ENCODE measurements at places on chromosomes 2 and 18.

- no peak for DNase-seq
Measured at GRCh38 chr2:216159144-216159543, 50.0 kb downstream of the XRCC5 start.

- no peak for DNase-seq
Measured at GRCh38 chr18:12443551-12443950, 35.8 kb downstream of the PRELID3A start.

DNA sequence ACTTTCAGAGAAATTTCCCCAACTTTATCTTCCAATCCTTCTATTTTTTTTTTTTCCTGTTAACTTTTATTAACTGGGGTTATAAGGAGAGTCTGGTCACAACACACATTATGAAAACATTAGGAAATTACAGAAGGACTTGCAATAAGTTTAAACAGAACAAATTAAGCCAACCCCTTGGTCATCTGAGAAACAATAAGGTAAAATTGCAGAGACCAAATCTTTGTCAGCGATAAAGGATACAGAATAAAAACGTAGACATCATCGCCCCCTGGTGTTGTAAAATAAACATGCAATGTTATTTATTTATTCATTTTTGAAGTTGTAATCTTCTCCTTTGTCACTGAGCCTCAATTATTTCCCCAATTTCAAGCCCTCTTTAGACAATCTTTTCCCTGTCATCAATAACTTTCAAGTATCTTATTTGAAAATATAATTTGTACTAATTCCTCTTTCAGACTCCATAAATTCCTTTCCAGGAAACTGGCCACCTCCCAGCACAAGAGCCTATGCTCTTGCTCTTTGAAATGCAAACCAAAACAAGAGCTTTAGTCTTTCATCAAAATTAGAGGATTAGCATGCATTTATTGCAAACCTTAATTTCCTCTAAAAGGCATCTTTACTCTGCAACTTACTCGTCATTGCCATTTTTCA lies 19.5 kb downstream of the G6PC2 start:
- no peak for DNase-seq

- no peak for DNase-seq
Measured at GRCh38 chr2:220165401-220165800, 538.0 kb downstream of the SLC4A3 start.

- DNase-seq: no peak
Measured at GRCh38 chr2:190674966-190675650, 26.2 kb downstream of the NAB1 start.

DNA sequence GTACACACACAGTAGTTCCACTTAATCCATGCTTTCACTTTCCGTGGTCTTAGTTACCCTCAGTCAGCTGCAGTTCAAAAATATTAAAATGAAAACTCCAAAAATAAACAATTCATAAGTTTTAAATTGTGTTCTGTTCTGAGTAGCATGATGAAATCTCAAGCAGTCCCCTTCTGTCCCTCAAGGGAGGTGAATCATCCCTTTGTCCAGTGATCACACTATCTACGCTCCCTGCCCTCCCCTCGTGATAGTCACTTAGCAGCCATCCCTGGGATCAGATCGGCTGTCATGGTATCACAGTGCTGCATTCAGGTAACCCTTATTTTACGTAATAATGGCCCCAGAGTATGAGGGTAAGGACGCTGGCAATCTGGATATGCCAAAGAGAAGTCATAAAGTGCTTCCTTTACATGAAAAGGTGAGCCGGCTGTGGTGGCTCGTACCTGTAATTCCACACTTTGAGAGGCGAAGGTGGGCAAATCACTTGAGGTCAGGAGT lies 5.8 kb upstream of the RTN4 start:
- DNase-seq: no peak

DNA sequence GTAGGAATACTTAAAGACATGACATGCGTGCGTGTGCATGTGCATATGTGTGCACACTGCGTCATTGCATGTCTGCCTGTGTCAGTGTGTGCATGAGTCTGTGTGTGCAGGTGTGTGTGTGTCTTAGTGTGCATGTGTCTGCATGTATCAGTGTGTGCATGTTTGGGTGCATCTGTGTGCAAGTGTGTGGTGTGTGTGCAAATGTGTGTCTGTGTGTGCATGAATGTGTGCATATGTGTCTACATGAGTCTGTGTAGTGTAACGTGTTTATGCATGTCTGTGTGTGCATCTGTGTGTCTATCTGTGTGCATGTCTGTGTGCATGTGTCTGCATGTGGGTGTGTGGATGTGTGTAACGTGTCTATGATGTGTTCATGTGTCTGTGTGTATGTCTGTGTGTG lies 30.5 kb downstream of the KCNG2 start:
- no peak for DNase-seq

- DNase-seq: no peak
Measured at GRCh38 chr2:186884587-186884986, 35.6 kb upstream of the ZSWIM2 start.
